ENCODE measurements at places on chromosomes 5 and 9.
A peak's percentile ranks its signal among the peaks of the same experiment; 100 is the strongest.

DNA sequence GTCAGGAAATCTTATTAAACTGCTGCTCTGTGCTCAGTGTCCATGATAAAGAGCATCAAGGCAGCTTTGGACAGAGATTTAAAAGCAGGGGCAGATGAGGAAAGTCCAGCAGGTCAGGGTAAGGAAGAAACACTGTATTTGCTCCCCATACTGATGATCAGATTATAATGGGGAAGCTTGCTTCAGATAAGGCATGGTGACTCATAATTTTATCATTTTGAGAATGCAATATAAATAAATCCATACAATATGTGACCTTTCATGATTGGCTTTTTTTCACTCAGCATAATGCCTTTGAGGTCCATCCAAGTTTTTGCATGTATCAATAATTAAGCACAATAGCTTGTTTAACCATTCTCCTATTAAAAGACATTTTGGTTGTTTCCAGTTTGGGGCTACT lies 48.1 kb upstream of the LHFPL2 start:
- DNase-seq = no peak

- no peak for DNase-seq
These were observed 24.8 kb downstream of the HRH2 start for GRCh38 chr5:175682664-175683063.

GRCh38 chr9:132798817-132799790 lies 79.0 kb downstream of the AK8 start:
- no peak for DNase-seq

DNA sequence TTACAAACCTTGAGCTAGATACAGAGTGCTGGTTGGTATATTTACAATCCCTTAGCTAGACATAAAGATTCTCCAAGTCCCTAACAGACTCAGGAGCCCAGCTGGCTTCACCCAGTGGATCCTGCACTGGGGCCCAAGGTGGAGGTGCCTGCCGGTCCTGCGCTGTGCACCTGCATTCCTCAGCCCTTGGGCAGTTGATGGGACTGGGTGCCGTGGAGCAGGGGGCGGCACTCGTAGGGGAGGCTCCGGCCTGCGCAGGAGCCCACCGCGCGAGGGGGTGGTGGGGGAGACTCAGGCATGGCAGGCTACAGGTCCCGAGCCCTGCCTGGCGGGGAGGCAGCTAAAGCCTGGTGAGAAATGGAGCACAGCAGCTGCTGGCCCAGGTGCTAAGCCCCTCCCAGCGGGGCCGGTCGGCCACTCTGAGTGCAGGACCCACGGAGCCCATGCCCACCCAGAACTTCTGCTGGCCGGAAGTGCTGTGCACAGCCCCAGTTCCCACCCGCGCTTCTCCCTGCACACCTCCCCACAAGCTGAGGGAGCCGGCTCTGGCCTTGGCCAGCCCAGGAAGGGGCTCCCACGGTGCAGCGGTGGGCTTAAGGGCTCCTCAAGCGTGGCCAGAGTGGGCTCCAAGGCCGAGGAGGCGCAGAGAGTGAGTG lies 1464.7 kb downstream of the EFNA5 start:
- no peak for DNase-seq

DNA sequence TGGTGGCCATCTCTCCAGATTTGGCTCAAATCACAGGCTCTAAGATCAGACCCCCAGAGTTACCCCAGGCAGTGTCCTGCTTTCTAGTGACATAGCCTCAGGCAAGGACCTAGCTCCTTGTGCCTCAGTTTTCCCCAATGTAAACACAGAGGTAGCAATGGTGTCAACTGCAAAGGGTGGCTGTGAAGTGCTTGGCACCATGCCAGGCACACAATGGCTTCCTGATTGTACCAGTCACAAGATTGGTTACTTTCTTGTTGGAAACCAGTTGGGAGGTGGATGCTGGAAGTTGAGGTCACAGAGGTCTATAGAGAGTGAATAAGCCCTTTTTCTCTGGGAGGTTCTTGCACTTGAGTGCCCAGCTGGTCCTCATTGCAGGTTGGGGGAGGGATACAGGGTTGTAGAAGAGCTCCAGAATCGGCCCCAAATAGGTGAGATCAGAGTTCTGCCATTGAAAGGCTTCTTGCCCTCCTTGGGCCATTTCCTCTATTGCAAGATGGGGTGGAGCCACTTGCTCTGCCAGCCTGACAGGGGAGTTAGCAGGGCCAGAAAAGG lies 2.3 kb downstream of the STKLD1 start:
- DNase-seq = no peak

DNA sequence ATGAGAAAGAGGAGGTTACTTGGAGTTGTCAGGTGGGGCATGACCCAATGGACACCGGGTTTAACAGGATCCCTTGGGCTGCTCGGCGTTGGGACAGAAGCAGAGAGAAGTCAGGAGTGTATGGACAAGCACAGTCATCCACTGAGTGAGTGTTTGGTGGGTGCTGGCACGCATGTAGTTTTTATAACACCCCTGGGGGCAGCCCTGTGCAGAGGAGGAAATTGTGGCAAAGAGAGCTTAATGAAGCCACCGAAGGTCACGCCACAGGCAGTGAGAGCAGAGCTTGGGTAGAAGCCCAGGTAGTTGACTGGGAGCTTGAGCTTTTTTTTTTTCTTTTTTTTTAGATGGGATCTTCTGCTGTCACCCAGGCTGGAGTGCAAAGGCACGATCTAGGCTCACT lies 43.2 kb upstream of the IER5L start:
- DNase-seq = no peak

GRCh38 chr9:4982721-4983482 lies 2.2 kb upstream of the JAK2 start:
- no peak for DNase-seq

- no peak for DNase-seq
These were observed 10.5 kb downstream of the ECM2 start for GRCh38 chr9:92525306-92525705.

DNA sequence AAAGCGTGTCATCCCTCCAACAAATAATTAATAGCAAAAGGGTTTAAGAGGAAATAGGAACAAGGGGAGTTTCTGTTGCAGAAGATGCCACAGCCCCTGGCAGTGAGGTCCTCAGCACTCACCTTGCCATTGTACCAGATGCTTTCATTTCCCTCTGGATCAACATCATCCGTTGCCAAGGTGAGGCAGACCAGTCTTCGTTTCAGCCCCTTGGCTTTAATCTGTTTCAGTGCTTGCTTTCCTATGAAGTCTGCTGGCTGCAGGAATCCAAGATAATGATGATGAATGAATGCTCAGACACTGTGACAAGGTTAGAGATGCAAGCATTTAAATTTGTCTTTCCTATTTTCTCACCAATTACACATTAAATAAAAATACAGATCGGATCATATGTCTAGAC lies 20.0 kb upstream of the ARSB start:
- no peak for DNase-seq

- no peak for DNase-seq
These were observed 21.0 kb upstream of the WWC1 start for GRCh38 chr5:168270476-168270875.

DNA sequence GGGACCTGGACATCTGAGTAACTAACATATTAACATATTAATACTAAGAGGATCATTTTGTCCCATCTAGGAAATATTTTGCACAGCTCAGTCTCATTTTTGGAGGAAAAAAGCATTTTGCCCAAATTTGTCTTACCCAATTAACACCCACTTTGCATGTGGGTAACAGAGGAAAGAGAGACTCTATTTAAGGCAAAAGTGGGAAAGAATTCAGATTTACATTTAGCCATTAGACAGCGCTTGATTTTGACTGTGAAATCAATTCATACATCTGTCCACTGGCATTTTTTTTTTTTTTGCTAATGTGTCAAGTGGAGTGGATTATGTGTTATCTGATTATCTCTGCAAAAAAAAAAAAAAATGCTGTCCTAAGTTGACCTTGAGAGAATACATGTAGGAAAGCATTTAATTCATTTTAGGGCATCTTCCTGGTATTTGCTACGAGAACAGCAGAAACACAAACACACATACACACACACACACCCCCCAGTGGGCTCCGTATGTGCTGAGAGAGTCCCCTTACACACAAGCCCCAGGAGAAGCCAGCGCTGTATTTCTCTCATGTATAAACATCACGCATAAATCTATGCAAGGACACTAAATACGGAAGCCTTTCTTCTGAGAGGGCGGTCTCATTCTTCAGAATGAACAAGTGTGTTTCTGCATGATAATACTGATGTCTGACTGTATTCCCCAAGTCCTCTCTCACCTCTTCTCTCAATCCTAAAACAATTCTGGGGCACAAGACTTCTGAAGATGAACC lies 202.0 kb upstream of the KLF9 start:
- DNase-seq = no peak

GRCh38 chr9:99753436-99753835 lies 68.2 kb upstream of the NR4A3 start:
- no peak for DNase-seq

GRCh38 chr5:64100203-64100602 lies 65.4 kb upstream of the RNF180 start:
- DNase-seq = no peak

DNA sequence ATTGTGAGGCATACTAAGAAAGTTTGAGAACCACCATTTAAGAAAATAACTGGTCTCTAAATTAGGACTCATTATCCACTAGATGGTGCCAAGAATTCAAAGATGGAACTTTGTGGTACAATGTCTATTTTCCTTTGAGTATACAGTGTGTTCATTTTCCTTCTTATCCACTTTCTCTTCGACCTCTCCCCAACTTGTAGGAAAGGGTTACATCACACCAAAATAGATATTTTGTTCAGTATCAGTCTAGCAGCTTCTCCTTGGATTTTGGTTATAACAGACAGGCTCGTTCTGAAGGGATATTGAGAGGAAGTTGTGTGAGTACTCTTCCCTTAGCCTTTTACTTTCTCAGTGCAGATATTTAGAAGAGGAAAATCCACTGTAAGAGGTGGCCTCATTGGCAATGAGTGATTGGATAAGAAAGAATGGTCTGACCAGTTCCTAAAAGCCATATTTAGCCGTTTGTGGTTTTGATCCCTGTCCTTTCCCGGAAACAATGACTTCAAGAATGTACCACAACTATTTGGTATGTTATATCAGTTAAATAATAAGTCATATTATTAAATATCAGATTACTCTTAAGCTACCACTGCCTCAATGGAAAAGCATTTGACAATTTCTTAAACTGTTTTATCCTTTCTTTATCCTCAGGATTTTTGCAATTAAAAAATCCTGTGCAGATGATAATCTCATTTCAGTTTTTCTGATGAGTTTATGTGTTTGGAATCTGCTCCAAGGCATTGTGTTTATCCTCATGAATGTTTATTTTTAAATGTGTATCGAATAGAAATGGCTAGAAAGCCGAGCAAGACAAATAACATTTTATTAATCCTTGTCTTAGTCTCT lies 69.0 kb upstream of the GRAMD2B start:
- DNase-seq = peak; percentile 87

DNA sequence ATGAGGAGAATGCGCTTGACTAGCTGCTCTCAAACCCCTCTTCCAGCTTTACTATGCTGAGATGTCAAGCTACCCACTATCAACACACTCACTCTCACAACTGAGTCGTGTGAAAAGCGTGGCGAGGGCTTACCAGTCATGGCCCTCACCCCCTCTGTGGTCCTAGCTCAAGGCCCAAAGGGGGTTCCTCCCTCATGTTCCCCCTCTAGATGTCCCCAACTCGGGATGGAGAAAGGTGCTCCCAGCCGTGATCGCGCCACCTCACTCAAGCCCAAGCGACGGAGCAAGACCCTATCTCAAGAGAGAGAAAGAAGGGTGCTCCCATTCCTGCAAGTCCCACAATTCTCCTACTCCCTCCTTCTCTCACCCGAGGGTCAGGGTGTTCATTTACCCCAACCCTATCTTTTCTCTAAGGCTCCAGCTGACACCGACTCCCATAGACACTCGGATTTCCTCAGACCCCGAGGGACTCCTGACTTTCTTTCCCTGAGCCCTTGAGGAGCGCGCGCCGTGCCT lies 559 bp downstream of the SLC38A9 start:
- DNase-seq = no peak

DNA sequence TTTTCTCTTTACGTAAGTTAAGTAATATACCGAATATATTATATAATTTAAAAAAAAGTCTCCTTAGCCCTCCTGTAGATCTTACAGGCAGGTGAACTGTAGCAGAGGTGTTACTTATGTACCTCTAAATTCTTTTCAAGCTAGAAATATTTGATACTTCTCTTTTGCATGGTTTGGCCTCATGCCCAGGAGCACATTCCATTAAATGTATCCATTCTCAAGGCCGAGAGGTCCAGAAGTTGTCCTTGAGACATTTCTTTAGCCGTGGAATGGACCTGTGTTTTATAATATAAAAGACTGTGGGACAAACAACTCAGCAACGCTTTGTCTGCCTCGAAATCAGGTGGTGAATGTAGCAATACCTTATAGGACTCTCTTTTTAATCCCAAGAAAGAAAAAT lies 184.5 kb downstream of the TRIO start:
- DNase-seq = no peak

- no peak for DNase-seq
These were observed 15.4 kb downstream of the POC5 start for GRCh38 chr5:75701856-75702255.

- peak; percentile 81 for DNase-seq
These were observed 308.5 kb downstream of the ARRDC3 start for GRCh38 chr5:91074615-91075014.

DNA sequence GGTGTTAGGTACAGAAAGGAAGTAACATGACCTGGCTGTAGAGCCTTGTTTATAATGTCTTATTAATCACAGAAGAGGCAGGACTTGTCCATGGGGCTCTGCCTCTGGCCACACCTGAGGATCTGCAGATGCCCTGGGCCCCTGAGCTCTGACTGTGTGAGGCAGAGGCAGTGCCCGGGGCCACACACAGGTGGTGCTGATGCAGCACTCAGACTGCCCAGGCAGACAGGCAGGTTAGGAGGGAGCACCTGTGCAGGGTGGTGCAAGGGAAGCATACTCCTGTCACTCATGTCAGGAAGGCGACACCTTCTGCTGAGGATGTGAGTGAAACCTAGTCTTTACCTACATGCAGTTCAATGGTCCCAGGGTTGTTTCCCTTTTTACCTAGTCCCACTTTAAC lies 88.7 kb downstream of the CFAP90 start:
- no peak for DNase-seq

DNA sequence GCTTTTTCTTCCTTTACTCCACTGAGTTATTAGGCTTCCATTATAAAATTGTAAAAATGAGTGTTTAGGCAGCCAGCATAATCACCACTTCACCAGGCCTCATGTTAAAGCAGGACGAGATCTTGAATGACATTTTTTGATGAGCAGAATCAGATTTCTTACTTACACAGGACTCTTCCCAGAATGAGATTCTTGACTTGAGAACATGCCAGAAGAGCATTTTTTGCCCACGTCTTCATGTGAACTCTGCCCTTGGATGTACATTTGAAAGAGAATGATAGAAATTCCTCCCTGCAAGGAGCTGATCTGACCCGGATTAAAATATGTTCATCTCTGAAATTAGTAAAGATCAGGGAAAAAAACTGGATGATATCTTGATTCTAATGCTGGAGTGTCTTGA lies 212.1 kb upstream of the ADRA1B start:
- no peak for DNase-seq
